WERI-Rb-1 (cell line): ENCODE measurements at places on chromosomes 13 and 19.

GRCh38 chr13:44231786-44232516 is 141.7 kb upstream of the SERP2 start:
- no peak for DNase-seq

DNA sequence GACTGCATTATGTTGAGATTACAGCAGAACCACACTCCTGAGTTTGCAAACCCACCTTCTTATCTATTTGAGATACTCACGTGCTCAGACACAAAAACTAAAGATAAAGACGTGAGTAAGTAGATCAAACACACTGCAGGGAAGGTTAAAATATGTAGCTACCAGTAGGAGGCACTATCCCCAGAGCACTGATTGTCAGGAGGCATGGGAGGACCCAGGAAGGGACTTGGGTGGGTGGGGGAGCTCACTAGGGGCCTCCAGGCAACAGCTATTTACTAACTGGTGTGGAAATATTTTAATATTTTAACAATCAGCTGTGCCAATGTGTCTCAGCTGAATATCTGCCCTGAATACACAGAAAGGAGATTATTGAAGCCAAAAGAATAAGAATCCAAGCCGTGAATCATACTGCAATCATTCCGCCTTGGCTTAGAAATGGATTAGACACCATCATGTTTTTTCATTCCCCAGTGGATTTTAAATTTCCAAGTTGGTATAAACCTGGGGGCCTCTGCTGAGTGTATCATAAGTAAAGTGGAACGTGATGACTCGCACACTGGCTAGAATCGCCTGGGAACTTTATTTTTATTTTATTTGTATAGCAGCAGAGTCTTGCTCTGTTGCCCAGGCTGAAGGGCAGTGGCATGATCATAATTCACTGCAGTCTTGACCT is 73.2 kb upstream of the CACNA1A start:
- no peak for DNase-seq

GRCh38 chr19:33871605-33872004 is 74.9 kb downstream of the KCTD15 start:
- DNase-seq, result no peak

- DNase-seq, result peak; percentile 97
Measured at GRCh38 chr19:36915992-36916830, at the start of the genes ZNF568 and ZNF829. Gene ZNF568, plus strand, starts transcription at chr19:36916332. Its CDS starts 6,439 bp downstream, at chr19:36922771. Gene ZNF829, minus strand, starts transcription at chr19:36916291. Its CDS starts 1,124 bp downstream, at chr19:36915167.

- DNase-seq, result no peak
Measured at GRCh38 chr19:50514346-50515167, 844 bp upstream of the ASPDH start.
